ENCODE measurements at places on chromosomes 4 and X. TPM values are rescaled to one million over a fixed set of nuclear protein-coding genes. Genes with fewer than 3 reads are reported as not detected.

DNA sequence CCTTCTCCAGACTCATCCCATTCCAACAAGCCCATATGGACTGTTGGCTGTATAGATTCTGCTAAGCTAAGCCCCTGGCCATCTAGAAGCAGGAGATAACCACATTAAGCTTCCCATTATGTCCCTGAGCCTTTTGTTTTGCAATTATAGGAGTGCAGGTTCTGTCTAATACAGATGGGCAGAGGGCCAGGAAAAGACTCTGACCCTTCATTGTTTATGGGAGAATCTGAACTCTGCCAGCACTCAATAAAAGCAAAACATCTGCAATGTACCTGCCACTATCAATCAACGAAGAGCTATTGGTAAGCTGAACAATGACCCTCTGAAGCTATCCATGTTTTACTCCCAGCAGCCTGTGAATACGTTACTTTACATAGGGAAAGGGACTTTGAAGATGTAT is 207.3 kb upstream of the CLNK start:
- DNase-seq: no peak

- DNase-seq: no peak
These were observed 803.6 kb downstream of the ADGRL3 start for GRCh38 chr4:62003695-62004094.

DNA sequence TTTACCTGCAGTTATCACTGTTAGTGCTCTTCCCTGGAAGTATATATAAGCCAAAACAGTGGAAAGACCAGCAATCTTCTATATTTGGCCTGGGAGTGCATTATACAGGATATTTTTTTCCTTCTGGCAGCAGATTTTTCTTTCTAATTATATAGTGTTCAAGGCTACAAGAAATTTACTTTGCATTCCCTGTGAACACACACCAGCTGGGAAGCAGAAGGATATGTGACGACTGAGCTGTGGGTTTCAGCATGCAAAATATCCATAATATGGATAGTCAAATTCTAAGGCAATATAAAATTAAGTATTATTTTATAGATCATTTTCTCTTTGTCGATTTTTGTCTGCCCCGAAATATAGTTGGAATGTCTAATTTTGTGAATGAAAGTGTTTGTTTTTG is 31.2 kb downstream of the GUCY1B1 start:
- no peak for DNase-seq

DNA sequence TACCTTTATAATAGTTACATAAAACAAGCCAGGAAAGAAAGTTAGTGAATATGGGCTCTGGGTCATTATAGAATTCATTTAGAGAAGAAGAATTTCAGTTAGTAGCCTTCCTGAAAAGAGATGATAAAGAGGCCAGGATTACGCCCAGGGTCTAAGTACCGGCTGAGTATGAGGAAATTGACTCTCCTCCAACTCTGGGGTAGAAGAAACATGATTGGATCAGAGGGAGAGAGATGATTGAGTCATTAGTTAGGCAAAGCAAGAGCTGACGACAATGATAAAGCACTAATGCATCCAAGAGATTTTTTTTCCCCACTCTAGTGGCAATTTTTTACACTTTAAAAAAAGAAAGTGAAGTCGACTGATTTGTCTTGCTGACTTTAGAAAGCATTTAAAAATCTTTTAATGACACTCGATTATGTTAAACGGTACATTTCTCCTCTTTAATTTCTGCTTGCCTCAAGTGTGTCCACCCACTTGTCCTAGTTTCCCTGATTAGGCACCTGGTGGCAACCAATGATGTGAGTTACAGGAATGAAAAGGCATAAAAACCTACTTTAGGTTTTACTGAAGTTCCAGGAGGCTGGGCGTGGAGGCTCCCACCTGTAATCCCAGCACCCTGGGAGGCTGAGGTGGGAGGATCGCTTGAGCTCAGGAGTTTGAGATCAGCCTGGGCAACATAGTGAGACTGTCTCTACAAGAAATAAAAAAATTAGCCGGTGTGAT is 37.3 kb upstream of the IGFBP7 start:
- DNase-seq: no peak

DNA sequence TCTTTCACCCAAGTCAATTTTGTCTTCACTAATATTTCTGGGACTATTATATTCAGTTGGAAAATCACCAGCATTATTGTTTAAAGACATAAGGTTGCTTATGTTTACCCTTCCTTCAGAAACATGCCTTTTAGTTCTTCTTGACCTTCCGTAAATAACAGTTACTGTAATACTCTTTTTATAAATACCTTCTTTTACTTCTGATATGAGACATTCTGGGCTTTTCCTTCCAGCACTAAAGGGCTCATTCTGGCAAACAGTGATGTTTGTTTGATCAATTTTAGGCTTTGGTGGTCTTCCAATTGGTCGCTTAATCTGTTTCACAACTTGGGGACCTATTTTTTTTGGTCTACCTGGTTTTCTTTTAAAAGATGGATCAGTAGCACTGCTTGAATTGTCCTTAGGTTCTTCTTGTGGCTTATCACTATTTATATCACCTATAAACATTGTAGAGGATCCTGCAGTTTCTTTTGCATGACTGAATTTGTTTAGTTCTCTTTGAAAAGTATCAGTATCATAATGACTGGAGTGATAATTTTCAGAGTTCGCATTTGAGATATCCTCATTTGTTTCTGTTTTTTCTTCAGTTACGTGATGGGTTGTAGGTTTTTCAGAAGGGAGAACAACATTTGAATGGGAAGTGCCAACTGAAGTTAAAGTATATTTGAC is 64.8 kb downstream of the NCAPG start:
- DNase-seq: no peak

- no peak for DNase-seq
These were observed 39.7 kb upstream of the OGT start for GRCh38 chrX:71493111-71493613.

GRCh38 chr4:112214390-112215264 is 17.0 kb upstream of the AP1AR start:
- no peak for DNase-seq

The SPANXN3 gene
- polyA plus RNA-seq: not detected

The PABPC1L2A gene
- not detected for polyA plus RNA-seq

The AR gene
- polyA plus RNA-seq: 4.2 TPM

The RS1 gene
- polyA plus RNA-seq: 0.06 TPM

Measured in right renal pelvis (tissue), 4 donors.